ENCODE measurements at places on chromosomes 1 and 21. TPM values are rescaled to one million over a fixed set of nuclear protein-coding genes. Genes with fewer than 3 reads are reported as not detected.

DNA sequence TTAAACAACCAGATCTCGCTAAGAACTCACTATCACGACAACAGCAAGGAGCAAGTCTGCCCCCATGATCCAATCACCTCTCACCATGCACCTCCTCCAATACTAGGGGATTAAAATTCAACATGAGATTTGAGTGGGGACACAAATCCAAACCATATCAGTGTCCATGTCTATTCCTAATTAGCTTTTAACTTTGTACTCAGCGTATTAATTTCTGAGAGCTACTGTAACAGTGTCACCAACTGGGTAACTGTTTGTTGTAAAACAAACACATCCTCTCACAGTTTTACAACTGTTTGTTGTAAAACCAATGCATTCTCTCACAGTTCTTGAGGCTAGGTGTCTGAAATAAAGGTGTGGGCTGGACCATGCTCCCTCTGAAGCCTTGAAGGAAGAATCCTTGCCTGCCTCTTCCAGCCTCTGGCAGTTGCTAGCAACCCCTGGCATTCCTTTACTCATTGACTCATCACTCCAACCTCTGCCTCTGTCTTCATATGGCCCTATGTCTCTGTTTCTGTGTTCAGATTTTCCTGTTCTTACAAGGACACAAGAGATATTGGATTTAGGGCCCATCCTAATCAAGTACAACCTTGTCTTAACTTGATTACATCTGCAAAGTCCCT is 121.2 kb downstream of the LTN1 start:
- H3K4me3 ChIP-seq, result no peak overlapping the region
- H3K4me1 ChIP-seq, result peaks cover 2% of the 10 kb centered on the region
- H3K36me3 ChIP-seq, result peaks cover 4% of the 10 kb centered on the region
- H3K27me3 ChIP-seq, result no peaks in the 10 kb centered on the region

DNA sequence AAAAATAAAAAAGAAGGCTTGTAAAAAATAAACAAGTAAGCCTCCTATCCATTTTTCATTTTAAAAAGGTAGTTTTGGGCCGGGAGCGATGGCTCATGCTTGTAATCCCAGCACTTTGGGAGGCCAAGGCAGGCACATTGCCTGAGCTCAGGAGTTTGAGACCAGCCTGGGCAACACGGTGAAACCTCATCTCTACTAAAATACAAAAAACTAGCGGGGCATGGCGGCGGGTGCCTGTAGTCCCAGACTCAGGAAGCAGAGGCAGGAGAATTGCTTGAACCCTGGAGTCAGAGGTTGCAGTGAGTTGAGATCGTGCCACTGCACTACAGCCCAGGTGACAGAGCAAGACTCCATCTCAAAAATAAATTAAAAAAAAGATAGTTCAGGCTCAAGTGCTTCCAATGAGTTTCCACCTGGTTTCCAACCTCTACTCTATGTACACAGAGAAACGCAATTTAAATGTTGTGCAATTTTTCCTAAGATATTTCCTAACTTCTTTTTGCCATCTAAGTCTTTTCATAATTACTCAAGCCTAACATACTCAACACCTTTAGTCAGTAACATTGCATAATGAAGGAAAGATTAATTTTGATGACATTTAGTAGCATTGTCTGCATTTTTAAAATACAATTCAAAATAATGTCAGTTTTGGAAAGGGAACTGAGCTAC is 106.3 kb downstream of the KCNT2 start:
- H3K4me1 ChIP-seq, result no peaks in the 10 kb centered on the region
- H3K36me3 ChIP-seq, result no peaks in the 10 kb centered on the region
- no peaks in the 10 kb centered on the region for H3K27me3 ChIP-seq
- H3K4me3 ChIP-seq, result no peak overlapping the region
- H3K27ac ChIP-seq, result no peak overlapping the region

GRCh38 chr1:43934101-43934985 is 742 bp downstream of the ARTN start:
- no peak for DNase-seq
- no peak overlapping the region for H3K27ac ChIP-seq
- H3K27me3 ChIP-seq, result no peaks in the 10 kb centered on the region

DNA sequence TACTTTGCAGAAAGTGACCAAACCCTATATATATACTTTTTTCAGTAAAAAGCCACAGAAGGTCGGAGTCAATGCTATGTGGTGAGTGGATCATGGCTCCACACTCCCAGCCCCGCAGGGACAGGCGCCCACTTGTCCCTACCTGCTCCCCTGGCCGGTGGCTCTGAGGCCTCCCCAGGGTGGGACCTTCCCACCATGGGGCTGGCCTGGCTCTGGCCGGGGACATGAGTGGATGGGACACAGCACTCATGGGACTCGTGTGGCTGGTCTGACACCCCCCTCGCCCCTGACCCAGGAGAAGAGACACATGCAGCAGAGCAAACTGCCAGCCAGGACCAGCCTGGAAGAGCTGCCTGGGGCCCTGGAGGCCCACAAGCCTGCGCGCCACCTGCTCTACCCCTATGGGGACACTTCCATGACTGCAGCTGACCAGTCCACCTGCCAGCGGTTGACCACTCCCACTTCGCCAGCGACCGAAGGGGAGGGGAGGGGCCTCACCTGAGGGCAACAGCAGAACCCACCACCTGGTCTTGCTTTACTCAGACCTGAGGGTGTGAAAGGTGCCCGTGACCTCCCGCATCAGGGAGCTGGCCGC is 2.2 kb downstream of the SPATC1L start:
- H3K4me1 ChIP-seq, result no peaks in the 10 kb centered on the region
- DNase-seq, result no peak
- H3K27ac ChIP-seq, result no peak overlapping the region
- no peak overlapping the region for H3K4me3 ChIP-seq

DNA sequence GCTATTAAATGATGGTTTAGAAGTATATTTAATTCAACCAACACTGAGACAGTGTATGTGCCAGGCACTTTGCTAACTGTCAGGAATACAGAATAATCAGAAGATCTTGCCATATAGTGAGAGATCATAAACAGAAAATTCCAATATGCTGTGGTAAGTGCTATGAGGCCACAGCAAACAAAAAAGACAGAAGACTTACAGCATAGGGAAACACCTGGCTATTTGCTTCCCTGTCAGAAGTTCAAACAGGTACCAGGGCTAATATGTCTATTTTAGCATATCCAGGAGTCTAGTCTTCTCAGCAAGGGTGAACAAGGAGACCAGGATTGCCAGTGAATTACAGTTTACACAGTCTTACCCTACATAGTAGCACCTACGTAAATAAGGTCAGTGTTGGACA is 30.4 kb downstream of the TRIT1 start:
- H3K4me1 ChIP-seq, result no peaks in the 10 kb centered on the region
- no peak for DNase-seq
- peaks cover 18% of the 10 kb centered on the region for H3K36me3 ChIP-seq
- H3K4me3 ChIP-seq, result no peak overlapping the region

- no peak for DNase-seq
- H3K36me3 ChIP-seq, result no peaks in the 10 kb centered on the region
- no peak overlapping the region for H3K4me3 ChIP-seq
- no peaks in the 10 kb centered on the region for H3K4me1 ChIP-seq
Measured at GRCh38 chr21:36513430-36513829, 33.5 kb upstream of the CLDN14 start.

The SPRR2E gene
- not detected for total RNA-seq

Data from astrocyte (in vitro differentiated cells and primary cell).